ENCODE measurements at places on chromosomes 4 and X. TPM values are rescaled to one million over a fixed set of nuclear protein-coding genes. Genes with fewer than 3 reads are reported as not detected.

MAOB gene
- 7.6 TPM for total RNA-seq

MAP7D2 gene
- total RNA-seq, result 0.65 TPM

C4orf54 gene
- not detected for total RNA-seq

IGSF1 gene
- 1.6 TPM for total RNA-seq

DKK2 gene
- total RNA-seq, result 0.76 TPM

MAMLD1 gene
- total RNA-seq, result 2.9 TPM

SPANXD gene
- not detected for total RNA-seq

PAGE4 gene
- total RNA-seq, result not detected
